Hepatocyte (in vitro differentiated cells): ENCODE measurements at places on chromosomes 5 and 9.
A peak's percentile ranks its signal among the peaks of the same experiment; 100 is the strongest.

GRCh38 chr9:127767410-127767809, 11.1 kb downstream of the SH2D3C start:
- no peak for DNase-seq

- no peak for DNase-seq
Measured at GRCh38 chr9:98501819-98502218, 206.9 kb downstream of the GABBR2 start.

DNA sequence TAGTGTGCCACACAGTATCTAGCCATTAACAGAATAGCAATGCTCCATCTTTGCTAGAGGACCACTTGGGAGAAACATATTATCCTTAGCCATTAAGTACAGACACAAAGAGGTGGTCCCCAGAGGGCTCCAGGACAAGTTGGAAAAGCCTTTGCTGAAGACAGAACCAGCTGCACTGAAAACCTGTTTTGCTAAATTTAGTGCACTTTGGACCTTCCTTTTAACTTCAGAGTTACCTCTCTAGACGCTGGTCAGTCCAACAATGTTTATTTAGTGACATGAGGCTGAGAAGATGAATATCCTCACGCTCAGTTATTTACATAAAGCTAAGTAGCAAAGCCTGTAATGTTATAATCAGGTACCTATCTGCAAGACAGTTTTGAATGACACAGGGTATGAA, 265.0 kb upstream of the ZNF608 start:
- DNase-seq: peak; percentile 35

- DNase-seq: no peak
Measured at GRCh38 chr9:91196103-91196950, 165.4 kb downstream of the AUH start.

- peak; percentile 87 for DNase-seq
Measured at GRCh38 chr9:128420651-128421481, at the start of gene CERCAM. CERCAM (plus strand) TSS chr9:128420857; CDS start chr9:128420878, 21 bp downstream.

DNA sequence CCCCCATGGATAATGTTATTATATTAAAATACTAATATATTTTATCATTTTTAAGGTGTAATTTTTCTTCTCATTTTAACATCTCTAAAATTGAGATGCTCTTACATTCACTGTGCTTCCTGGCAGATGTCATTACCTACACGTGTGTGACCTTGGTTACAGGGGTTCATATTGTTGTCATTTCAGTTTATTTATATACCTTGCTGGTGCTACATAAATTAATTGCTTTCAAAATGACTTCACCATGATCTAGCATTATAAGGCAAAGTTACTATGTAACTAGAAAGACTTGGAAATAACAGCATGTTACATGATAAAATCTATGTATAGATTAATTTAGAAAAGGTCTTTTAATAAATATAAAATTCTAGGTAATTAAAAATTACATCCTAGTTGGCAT, 60.9 kb downstream of the ARHGEF28 start:
- no peak for DNase-seq

- DNase-seq: peak; percentile 69
Measured at GRCh38 chr9:137689745-137690529, 71.1 kb downstream of the EHMT1 start.

DNA sequence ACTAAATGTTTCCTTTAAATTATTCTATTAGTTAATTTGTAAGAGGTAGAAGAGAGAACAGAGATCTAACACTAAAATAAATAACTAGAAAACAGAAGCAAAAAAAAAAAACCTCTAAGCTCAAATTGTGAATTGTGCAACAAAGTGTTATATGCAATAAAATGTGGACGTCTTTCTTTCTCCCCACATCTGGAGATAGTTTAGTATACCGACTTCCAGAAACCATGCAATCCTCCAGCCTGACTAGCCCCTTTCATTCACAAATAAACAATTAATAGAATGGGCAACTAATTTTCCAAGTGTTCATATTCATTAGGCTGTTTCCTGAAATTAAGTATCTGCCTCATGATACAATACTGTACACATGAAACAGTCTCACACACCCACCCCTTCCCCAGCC, 258.5 kb downstream of the BNC2 start:
- DNase-seq: no peak

DNA sequence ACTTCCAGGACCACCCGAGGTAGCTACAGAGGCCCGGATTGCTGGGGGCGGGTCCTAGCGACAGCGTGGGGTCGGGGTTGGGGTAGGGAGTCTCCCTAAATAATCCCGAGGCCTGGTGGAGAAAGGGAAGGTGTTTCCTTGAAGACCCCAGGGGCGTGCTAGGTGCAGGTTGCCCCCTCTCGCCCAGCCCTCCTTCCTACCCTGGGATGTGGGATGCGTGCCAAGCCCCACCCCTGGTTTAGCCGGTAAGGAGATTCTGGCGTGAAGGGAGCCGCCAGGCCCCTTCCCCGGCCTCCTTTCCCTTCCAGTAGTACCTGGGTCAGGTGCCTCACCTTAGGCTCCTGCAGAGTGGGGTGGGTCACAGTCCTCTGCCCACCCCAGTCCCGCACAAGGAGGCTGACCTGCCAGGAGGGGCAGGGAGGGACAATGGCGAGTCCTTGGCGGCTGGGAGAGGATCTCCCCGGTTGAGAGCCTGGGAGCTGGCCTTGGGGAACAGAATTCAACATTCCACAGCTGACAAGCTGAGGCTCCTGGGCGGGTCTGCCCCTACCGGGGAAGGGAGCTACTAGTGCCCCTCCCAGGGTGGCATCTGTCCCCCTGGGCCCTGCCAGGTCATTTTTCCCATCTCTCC, 674 bp downstream of the TSPAN17 start:
- DNase-seq: peak; percentile 71

DNA sequence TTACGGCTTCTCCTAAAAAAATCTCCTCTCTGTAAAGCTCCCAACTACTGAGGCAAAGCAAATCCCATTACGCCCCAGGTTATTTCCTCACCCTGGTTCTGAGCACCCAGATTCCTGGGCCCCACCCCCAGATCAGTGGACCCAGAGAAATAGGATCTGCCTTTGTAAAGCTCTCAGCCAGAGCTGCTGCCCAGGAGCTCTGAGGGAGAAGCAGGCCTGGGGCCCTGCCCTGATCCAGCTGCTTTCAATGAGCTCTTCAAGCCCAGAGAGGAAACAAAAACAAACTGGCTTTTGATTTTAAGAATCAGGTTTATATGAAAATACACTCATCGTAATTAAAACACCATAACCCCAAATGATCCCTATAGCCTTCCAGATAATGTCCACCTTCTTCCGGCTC, 124.5 kb downstream of the C5orf15 start:
- no peak for DNase-seq

DNA sequence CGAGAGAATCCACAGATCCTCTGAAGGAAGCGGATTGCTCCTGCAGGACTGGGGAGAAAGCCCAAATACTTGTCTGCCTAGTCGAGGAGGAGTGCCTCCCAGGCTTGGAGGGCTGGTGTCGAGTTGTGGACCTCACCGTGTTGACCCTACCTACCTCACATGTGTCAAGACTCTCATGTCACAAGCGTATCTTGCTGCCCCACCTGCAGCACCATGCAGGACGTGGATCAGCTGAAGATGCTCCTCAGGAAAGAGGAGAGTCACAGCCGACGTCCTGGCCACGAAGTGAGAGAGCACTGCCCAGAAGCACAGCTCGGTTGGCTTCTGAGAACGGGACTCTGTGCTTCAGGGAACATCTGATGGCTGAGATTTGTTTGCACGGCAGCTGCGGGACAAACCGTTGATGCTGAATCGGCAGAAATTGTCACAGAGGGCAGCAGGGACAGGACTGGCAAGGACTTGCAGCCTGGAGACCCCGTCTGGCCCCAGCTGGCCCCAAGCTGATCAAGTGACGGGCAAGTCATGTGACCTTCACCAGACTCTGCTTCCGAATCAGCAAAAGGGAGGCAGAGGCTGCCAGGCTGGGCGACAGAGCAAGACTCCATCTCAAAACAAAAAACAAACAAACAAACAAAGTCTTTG, 119.1 kb upstream of the ITGA1 start:
- DNase-seq: no peak

DNA sequence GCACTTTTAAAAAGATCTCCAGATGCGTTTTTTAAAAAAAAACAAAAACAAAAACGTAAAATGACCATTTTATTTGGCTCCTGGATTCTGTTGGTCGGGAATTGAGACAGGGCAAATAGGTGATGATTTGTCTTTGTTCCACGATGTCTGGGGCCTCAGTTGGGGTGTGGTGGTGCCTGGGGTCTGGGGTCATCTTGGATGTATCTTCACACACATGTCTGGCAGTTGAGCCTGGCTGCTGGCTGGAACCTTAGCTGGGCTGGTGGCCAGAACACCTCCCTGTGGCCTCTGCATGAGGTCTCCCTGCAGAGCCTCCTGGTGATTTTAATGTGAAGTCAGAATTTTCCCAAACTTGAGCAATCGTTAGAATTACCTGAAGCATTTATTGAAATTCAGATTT, 42.5 kb upstream of the BASP1 start:
- DNase-seq: no peak

DNA sequence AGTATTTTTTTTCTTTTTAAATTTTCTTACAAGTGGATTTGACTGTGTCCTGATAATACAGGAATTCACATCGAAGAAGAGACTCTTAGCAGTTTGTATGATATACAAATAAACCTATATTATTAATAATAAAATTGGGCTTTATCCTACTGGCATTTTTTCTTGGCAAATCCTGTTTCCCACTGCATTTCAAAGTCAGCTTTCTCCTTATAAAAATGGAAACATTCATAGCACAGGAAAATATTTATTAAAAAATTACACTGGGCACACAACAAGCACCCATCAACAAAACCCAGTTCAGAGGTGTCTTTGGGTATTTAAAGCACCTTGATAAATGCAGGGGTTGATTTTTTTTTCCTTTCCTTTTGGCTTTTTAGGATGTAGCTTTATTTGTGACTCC, 200.9 kb downstream of the MEF2C start:
- DNase-seq: no peak

DNA sequence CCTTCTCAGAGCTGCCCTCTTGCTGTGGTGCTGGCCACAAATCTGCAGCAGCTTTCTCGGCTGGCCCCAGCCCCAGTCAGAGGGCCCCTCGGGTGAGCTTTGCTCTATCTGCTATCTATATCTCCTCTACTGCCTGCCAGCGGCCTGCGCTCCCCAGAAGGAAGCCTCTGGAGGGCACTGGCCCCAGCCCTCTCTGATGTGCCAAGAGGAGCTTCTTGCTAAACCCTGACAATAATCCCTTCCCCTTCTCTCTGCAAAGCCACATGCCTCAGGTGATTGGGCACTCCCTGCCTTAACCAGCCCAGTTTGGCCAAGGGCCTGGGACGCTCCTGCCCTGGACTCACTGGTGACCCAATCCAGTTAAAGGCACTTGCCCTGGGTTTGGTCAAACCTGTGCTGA, 42.7 kb downstream of the CAMK2A start:
- DNase-seq: no peak

DNA sequence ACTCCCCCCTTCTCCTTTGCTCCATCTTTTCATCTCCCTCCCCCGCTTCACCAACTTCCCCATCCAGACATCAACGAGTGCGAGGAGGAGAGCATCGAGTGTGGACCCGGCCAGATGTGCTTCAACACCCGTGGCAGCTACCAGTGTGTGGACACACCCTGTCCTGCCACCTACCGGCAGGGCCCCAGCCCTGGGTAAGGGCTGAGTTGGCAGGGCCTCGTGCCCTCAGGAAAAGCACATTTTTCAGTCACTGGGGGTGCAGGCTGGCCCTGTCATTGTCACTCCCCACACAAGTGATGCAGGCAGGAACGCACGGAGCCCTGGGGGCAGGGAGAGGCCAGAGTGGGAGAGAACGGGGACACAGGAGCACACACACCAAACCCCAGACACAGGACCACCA, 12.4 kb upstream of the ASS1 start:
- no peak for DNase-seq

DNA sequence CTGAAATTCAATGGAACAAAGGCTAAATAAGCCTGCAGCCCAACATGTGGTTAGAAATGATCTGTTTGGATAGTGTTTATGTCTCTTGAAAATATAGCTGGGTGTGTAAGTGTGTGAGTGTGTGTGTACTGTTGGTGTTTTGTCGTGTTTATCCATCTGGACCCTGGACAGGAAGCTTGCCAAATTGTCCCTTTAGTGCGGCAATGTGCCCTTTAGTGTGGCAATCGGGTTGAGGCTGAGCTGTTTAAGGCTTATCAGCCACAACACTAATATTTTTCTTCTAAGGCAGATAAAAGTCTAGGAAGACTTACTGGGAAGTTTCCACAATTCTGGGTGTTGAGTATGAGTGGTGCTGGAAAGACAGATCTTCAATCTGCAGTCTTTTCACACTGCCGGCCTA, 180.2 kb downstream of the YTHDC2 start:
- peak; percentile 18 for DNase-seq

- DNase-seq: peak; percentile 78
Measured at GRCh38 chr5:138470322-138471051, 5.2 kb downstream of the EGR1 start.

- no peak for DNase-seq
Measured at GRCh38 chr9:133981589-133981957, 10.6 kb downstream of the VAV2 start.

GRCh38 chr9:4417578-4418325, 72.5 kb upstream of the SLC1A1 start:
- no peak for DNase-seq

- no peak for DNase-seq
Measured at GRCh38 chr9:1871626-1872419, 143.3 kb upstream of the SMARCA2 start.

- DNase-seq: no peak
Measured at GRCh38 chr5:133200256-133200655, 148.4 kb downstream of the HSPA4 start.

DNA sequence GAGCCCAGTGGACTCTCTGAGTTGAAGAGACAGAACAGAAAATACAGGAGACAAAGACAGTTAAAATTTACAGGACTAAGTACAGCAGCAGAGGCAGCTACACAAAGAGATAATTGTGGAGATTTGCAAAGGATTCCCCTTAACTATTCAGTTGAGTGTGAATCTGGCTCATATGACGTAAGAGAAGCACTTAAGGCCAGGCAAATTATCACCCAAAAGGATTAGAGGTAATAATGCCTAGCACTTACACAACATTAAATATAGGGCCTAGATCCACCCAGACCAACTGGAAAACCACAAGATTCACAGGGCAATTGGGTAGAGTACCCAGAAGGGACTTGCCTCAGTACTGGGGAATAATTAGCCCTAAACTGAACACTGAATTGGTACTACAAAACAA, 41.3 kb downstream of the ADAMTS6 start:
- no peak for DNase-seq

GRCh38 chr9:75960551-75960950, 70.1 kb downstream of the PCSK5 start:
- DNase-seq: no peak

- DNase-seq: no peak
Measured at GRCh38 chr9:77421506-77422265, 226.4 kb downstream of the GNA14 start.

DNA sequence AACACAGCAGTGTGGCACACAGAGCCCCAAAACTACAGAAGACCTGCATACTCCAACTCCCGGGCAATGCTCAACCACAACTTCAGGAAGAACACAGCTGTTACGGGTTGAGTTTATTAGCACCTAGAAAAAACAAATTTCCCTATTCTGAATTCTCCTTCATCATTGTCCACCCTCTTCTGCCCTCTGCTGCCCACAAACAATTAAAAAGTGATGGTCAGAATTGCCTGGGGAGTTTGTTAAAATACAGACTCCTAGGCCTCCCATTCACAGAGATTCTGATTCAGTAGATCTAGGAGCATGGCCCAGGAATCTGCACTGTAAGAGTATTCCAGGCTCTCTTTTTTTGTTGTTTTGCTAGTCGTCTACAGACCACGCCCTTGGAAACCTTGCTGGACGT, 310.6 kb downstream of the NDUFS4 start:
- no peak for DNase-seq
